ENCODE measurements at places on chromosomes 13 and 19.

DNA sequence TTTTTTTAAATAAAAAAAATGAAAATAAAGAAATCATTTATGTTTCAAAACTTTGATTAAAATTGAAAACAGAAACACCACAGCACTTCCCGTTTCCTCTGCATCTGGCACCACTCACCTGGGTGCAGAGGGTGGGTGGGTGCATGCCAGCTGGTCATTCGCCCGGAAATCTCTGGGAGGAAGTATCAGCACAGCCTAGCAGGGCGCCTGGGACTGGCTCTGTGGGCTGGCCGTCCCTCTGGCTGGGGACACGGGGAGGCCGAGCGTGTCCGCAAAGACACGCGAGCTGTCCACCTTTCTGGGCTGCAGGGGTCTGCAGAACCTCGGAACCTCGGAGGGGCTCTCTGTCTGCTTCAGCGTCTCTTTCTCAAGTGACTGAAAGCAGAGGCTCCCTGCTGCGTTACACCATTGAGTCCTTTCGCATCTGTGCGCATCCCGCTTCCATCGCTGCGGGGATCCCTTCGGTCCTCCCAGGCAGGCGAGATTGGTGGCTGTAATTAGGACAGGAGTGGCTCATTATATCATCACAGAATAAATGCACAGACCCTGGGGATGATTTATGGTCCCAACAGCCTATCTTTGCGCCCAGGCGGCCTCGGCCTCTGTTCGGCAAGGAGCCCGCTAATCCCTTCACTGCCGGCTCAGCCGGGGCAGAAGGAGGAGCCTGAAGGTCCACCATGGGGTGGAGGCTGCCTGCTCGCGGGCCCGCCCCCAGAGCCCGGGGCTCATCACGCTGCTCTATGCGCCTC lies 17.2 kb downstream of the CRTC1 start:
- DNase-seq = peak; percentile 63

DNA sequence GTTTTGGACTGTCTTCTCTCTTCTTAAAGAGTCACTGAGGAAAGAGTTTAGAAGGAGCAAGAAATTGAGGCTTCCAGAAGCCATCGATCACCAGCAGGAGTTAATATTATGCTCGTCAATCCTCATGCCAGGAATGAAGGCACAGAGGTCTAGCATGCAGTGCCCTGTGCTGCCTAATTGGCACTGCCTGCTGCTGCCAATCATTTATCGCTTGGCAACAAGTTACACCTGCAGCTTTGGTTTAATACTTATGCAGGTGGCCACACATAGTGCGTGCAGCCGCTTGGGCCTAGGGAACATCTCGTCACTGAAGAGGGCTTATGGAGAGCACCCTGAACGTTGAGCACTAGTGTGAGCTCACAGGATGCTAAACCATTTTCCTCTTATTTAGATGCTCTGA lies 2.7 kb upstream of the SOX1 start:
- DNase-seq = no peak

DNA sequence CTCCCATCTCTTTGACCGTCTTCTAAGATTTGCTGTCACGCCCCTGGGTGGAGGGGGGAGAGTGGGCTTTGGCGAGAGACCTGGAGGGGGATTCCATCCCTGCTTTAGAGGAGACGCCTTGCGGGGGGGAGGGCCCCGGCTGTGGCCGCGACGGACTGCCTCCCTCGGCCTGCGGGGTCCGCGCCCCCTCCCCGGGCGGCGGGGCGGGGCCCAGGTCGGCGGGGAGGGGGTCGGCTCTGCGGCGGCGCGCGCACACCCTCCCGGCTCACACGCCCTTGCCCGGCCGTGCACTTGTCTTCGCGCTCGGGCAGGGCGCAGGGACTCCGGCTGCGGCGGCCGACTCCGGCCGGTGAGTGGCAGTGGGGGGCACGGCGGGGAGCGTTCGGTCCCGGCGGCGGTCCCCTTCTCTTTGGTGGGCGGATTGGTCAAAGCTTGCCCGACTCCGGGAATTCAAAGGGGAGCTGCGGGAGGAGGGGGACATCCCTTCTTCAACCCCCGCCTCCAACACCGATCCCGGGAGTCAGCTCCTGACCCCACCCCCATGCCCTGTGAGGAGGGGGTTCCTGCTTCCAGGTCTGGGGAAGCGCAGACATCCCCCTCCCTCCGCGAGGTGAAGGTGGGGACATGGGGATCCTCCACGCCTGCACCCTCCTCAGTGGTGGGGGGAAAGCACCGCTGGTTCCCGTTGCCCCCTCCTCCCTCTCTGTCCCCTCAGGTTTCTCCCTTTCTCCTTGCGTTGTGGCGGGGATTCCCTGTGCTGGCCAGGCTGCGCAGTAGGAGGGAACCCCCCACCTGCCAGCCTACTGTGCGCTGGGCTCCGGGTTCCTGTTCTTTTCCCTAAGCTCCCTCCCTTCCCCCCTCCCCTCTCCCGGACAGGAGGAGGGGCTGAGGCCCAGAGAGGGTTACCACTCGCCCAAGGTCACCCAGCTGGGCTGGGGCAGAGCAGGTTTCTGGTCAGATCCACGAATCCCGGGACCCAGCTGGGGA lies 14.6 kb upstream of the KCNN1 start:
- no peak for DNase-seq

DNA sequence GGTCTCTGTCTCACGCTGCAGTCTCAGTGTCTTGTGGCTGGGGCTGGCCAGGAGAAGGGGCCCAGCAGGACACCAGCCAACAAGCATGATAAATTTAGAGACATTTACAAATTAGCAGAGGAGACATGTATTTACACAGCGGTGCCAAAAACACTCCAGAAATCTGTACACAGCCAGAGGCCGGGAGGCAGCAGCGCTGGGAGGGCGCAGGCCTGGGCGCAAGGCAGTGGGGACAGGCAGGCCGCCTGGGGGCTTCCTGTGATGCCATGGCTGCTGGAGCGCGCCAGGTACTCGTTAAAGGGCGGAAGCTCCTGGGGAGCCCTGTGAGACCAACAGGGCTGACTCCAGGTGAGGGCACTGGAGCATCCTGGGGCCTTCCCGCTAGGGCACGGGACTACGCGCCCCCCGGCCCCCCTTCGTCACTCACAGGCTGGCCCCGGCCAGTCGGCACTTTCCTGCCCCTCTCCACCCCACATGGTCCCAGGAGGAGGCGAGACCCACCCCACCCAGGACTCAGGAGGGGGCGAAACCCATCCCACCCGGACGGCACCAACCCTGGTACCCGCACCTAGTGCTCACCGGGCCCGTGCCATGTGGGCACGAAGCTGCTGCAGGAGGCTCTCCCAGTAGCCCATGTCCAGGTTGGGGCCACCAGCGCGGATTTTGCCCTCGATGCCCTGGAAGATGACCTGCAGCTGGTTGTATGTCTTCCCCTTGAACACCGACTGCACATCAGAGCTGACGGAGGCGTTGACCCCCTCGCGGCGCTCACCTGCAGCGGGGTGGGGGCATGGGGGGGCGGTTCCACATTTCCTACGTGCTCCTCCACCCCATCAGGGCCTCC lies 7.4 kb upstream of the TBXA2R start:
- no peak for DNase-seq

DNA sequence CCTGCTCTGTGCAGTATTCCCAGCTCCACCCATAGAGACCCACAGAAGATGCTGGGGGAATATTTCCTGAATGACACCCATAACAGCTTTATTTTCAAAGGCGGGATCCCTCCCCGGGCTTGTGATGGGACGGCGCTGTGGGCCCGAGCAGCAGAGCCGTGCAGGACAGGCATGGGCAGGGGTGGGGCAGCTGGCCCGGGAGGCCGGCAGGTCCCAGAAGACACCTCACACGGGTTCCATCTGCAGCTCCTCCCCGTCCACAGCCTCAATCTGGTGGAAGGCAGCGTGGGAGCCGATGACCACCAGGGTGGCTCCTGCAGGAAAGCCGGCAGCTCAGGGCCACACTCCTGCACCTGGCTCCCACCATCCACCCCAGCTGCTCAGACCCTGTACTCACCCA lies 2.5 kb downstream of the RABAC1 start:
- DNase-seq = no peak

DNA sequence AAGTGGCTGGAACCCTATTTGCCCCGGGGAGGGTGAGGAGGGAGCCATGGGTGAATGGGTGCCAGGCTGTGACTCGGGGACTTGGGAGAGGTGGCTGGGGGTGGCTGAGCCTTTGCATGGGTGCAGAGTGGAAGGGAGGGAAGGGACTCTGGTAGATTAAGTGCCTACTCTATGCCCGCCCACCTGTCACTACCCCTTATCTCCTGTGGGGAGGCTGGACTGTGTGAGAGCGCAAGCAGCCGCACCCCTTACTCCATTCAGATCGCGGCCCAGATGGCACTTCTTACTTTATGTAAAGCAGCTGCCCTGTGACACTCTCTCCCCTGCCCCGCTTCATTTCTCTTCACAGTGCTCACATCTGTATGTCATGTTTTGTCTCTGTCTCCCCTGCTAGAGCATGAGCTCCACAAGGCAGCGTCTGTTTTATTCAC lies 2.9 kb downstream of the KASH5 start:
- no peak for DNase-seq

DNA sequence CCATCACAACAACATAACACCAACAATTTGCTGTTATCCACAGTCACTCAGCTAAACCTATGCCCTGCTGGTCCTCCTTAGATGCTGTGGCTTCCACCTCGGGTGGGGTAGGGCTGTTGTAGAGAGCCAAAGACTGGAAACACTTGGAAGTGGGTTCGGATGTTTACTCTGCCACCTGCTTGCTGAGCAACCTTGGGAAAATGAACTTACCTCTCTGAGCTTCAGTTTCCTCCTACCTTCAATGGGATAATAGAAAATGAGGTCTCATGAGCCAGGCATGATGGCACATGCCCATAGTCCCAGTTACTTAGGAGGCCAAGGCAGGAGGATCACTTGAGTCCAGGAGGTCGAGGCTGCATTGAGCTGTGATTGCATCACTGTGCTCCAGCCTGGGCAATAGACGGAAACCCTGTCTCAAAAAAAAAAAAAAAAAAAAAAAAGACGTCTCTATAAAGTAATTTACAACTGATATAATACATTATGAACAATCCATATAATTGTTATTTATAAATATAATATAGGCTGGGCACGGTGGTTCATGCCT lies 3.3 kb upstream of the SYCN start:
- no peak for DNase-seq

DNA sequence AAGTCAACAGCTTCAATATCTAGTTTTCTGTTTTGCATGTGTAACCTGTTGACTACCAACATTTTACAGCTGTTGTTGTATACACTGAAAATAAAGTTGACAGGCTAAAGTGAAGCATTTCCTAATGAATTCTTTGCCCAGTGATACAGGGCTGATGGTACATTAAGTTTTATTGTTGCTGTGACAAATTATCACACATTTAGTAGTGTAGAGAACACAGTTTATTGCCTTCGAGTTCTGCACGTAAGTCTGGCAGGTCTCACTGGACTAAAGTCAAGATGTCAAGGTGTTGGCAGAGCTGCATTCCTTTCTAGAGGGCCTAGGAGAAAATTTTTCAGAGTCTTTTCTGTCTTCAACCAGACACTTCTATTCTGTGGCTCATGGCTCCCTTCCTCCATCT lies 184.2 kb downstream of the SLITRK6 start:
- no peak for DNase-seq

- no peak for DNase-seq
Observed at GRCh38 chr19:29851769-29852521, 40.2 kb downstream of the CCNE1 start.

- DNase-seq = no peak
Observed at GRCh38 chr13:23957981-23958380, 60.7 kb upstream of the C1QTNF9B start.

DNA sequence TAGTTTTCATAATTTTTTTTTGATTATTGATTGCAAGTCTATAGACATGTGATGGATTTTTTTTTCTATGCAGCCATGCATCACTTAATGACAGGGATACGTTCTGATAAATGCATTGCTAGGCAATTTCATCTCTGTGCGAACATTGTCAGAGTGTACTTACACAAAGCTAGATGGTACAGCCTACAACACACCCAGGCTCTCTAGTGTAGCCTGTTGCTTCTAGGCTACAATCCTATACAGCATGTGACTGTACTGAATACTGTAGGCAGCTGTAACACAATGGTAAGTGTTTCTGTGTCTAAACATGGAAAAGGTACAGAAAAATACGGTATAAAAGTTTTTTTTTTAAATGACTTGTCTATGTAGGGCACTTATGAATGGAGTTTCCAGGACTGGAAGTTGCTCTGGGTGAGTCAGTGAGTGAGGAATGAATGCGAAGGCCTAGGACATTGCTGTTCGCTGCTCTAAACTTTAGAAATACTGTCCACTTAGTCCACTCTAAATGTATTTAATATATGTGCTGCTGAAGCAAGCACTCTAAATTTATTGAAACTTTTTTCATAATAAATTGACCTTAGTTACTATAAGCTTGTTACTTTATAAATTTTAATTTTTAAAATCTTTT lies 20.3 kb downstream of the SPATA13 start:
- DNase-seq = no peak

DNA sequence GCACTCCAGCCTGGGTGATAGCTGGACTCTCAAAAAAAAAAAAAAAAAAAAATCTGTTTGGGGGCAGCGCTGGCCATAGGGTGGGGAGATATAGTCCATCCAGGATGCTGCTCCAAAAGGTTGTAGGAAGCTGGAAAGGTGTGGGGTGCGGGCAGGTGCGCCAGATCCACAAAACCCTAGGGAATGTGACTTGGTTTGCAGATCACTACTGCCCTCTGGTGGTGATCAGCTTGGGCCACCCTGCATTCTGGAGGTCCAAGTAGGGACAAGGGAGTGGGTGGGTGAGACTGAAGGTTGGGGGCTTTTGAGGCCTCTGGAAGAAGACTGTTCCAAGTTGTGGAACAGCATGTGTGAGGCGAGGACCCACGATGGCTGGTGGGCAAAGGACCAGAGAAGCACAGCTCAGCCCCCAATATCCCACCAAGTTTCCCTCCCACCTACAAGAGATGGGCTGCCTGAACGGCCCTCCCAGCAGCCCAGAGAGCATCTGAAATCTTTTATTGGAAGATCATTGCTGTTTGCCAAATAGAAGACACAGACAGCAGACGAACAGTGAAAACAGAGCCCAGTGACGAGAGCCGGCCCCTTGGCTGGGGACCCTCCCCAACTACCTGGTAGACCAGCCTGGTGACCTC lies 10.4 kb upstream of the TYK2 start:
- peak; percentile 53 for DNase-seq

DNA sequence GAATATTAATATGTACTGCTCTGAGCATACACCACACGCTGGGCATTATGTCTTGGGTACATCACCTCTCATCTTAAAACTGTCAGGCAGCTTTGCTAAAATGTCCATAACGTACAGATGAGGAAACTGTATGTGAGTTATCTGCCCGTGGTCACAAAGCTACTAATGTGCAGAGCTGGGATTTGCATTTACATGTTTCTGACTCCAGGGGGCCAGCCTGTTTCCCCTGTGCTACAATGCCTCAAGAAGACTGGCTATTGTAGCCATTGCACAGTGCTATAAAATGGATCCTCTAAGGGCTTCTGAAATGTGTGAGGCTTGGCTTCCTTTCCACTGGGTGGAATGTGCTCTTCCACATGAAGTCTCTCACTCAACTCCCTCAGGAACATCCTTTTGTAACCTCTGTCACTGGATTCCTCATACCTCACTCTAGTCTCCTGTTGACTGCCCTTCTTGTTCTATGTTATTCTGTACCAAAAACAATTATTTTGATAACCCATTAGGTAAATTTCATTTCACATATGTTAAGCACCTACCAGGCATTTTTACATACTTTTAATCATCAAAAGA lies 95.6 kb upstream of the HTR2A start:
- no peak for DNase-seq

GRCh38 chr13:47211106-47211505 lies 314.3 kb upstream of the HTR2A start:
- no peak for DNase-seq

- DNase-seq = no peak
Observed at GRCh38 chr13:40187841-40188591, 478.4 kb downstream of the FOXO1 start.

GRCh38 chr13:56530096-56530495 lies 610.6 kb upstream of the PRR20A start:
- DNase-seq = no peak

- no peak for DNase-seq
Observed at GRCh38 chr13:113998781-113999617, 25.1 kb upstream of the C13orf46 start.

Data from stimulated activated CD4-positive, alpha-beta T cell treated with anti-CD3 and anti-CD28 coated beads, Interleukin-4, amount 100 ng/mL, for 48 hours (primary cell).